ENCODE measurements at places on chromosomes 5 and 9. TPM values are rescaled to one million over a fixed set of nuclear protein-coding genes. Genes with fewer than 3 reads are reported as not detected.

- DNase-seq, result peak; percentile 42
Measured at GRCh38 chr9:136944212-136944518, 373 bp downstream of the FBXW5 start.

GRCh38 chr9:88653911-88654310, 118.9 kb downstream of the NXNL2 start:
- DNase-seq, result peak; percentile 50

DNA sequence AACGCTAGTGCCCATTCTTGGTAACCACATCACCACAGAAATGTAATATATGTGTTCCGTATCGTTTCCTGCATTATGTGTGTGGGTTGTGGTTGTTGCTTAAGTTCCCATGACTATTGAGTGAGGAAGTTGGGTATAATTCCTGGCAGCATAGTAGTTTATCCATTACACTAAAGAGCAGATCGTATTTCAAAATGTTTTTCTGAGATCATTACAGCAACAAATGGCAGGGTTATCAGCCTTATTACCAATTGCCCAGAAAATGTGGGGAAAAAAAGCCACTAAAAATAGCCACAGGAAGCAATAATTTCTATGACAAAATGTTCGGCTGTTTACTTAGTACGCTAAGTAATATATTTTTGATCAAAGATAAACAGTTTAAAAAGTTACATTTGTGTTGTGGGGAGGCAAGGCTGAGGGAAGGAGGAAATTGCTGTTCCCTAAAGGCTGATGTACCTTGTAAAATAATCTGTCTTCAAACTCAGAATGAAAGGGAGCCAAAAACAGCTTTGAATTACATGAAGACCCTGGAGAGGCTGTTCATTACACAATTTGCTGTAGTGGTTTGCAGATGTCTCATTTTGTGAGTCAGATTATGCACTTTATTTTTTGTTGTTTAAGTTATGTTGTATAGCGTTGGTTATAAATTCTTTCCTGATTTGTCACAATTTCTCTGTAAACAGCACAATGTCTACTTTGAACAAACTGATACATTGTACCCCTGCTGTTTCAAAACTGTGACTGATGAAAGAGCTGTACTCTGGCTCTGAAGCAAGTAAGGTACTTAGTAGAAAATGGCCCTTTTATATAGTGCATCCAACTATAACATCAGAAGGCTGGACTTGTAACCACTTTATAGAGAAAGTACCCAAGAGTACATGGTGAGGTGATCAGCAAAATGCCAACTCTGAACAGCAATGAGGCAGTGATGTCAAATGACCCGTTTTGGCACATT, 1028.5 kb downstream of the NR2F1-AS1 start:
- peak; percentile 93 for DNase-seq

DNA sequence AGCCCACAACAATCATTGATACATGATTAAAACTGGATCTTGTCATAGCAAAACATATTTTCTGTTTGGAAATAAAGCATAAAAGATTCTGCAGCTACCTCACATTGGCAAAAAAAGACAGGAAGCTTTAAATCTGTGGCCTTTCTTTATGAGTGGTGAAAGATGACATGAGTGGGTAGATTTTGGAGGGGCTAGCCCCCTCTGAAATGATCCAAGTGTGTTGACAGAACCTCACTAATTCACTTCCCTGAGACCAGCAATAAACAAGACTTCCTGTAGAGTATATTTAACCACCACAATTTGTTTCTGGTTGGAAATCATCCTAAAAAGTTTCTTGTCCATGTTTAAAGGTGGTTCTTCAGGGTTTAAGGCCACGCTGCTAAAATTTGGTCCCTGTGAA, 530.8 kb downstream of the SPATA31D1 start:
- no peak for DNase-seq

GTF2H2C gene
- polyA plus RNA-seq, result 16.9 TPM

HTR1A gene
- polyA plus RNA-seq, result not detected

FIBCD1 gene
- 1.8 TPM for polyA plus RNA-seq

PFN3 gene
- not detected for polyA plus RNA-seq
